NCI-H1092 treated with DMSO at 0.1 percent for 48 hours (cell line): ENCODE measurements at places on chromosomes 1 and 21.
A peak's percentile ranks its signal among the peaks of the same experiment; 100 is the strongest.

DNA sequence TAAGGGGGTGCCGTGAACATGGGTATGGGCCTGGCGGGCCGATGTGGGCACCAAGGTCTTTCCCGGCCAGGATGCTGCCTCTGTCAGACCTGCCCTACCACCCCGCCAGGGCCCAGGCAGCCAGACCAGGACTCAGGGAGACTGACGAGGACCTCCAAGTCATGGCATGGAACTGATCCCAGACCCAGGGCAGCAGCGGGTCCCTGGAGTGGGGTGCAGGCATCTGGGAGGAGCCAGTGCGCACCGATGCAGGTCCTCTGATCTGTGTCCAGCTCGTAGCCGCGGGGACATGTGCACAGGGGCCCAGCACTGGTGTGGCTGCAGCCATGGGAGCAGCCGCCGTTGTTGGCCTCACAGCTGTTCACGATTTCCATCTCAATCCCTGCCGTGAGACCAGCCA lies 56.8 kb downstream of the ARHGEF16 start:
- no peak for DNase-seq

GRCh38 chr1:234331507-234331906 lies 41.7 kb upstream of the COA6 start:
- no peak for DNase-seq

- peak; percentile 59 for DNase-seq
Measured at GRCh38 chr1:9101510-9102146, 27.3 kb downstream of the GPR157 start.

GRCh38 chr1:161843156-161843555 lies 77.0 kb downstream of the ATF6 start:
- no peak for DNase-seq

- no peak for DNase-seq
Measured at GRCh38 chr1:231279683-231280082, 38.7 kb downstream of the GNPAT start.

DNA sequence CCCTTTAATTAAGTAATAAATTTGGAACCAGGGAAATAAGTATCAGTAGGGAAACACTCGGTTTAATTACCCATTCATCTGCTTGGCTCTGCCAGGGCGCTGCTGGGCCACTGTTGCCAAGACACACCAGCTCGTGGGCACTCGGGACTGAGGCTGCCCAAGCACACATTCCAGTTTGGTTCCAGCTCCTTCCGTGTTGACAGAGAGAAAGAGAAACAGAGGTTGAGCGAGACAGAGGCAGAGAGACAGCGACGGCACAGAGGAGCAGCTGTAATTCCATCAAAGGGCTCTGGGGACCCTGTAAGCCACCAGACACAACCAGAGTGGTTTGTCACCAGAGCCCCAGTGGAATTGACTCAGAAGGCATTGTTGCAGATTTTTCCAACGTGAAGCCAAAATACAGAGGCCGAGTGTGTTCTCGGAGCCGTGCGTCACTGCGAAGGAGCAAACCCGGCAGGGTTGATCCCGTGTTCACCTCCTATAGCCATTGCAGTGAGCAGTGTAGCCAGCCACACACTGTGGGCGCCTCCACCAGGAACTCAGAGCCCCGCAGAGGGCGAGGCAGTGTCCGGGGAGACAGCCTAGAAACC lies 33.5 kb downstream of the SYF2 start:
- peak; percentile 91 for DNase-seq

DNA sequence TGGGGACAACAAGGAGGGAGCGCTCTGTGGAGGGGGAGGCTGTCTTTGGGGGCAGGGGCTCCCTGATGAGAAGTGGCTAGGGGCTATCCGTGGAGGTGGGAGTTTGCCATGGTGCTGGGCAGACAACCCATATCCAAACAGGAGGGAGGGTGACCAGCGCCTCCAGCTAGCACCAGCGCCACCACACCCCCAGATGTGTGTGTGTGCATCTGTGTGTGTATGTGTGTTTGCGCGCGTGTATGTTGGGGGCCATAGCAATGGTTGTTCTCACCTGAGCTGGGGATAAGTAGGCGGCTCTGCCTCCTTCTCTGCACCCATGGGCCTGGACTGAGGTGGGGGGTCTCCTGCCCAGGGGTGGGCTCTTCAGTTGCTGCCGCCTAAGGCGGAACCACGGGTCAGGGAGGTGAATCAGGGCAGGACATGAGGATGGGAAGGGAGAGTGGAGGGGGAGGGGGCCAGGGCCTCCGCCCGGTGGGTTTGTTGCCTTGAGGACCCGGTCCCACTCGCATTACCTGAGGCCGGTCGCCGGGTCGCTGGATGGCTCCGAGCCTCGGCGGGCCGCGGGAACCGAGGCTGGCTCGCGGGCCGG lies 345 bp downstream of the HPCAL4 start:
- no peak for DNase-seq

DNA sequence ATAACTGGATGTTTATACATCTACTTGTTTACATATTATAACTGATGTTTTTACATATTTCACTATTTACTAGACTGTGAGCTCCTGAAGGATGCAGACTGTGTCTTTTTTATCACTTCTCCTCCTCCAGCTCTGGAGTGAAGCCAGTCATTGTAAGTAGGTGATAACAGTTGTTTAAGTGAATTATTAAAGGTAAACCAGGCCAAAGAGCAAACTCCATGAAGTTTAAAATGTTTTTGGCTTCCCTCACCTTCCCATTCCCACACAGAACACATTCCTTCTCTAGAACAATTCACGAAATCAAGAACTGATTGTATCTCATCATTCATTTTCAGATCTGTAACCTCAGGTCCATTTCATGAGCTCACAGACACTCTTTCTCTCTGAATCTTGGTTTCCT lies 98.3 kb downstream of the DAB1 start:
- DNase-seq: no peak

GRCh38 chr1:220315070-220315839 lies 43.0 kb upstream of the RAB3GAP2 start:
- no peak for DNase-seq

GRCh38 chr1:220892086-220892376 lies 12.8 kb downstream of the HLX start:
- DNase-seq: no peak

DNA sequence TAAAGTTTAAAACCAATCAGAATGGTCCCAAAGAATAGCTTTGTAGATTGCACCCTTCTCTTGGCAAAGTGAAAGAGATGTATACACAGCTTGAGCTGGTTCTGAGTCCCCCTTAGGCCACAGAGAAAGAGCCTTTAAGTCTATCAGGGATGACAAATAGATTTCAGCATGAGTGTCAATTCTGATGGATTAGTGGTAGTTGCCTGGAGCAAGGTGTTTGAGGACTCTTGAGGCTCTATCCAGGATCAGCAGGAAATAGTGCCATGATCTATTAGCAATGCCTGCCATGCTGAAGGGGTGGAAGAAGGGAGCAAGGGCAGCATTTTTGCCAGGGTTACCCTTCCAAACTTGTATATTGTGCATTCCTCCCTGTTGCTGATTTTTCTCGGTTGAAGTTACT lies 116.6 kb downstream of the ATG4C start:
- DNase-seq: no peak

DNA sequence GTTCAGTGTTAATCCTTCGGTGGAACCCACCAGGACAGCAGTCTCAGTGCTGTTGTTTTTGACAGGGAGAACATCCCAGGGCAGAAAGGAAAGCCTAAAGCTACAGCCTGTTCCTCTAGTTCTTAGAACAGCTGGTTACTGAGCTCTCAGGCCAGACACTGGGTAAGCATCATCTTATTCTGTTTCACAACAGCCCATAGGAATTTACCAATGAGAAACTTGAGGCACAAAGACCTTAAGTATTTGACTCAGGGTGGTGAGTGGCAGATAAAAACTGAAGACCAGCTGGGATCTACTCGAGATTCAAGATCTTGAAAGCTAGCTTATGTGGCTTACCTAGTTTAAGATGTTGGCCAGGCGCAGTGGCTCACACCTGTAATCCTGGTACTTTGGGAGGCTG lies 9.4 kb upstream of the NEK2 start:
- DNase-seq: no peak
